ENCODE measurements at places on chromosomes 7 and 10.

- DNase-seq: no peak
These were observed 10.3 kb upstream of the ANKRD1 start for GRCh38 chr10:90930971-90931871.

GRCh38 chr10:124688386-124688785 is 55.8 kb downstream of the FAM53B start:
- no peak for DNase-seq

DNA sequence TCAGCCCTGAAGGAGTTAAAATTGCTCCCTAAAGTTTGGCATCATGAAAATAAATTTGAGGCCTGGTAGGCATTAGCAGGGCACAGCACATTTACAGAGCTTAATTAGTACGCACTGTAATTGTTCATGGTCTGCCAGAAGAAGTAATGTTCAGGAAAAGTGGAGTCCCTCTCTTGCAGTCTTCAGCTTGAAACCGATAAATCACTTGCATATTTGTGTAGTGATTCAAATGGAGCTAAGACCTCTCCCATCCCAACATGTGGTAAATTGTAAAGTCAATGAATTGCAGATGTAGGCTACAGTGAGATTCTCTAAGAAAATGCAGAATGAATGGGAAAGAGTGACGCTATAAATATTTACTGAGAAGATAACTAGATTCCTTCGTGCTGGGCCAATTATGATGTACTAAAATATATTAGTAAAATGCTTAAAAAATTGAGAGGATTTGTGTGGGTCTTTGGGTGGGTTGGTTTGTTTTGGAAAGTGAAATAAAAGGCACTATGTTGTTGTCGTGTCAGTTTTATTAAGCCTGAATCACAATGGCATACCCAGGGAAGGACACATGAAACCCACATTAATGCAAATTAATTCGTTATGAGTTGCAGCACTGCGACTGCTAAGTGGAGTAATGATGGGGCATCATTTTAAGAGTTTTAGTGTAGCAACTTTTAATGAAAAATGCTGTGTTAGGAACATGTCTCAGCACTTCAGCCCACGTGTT is 8.4 kb downstream of the TCF7L2 start:
- DNase-seq: no peak

- peak; percentile 15 for DNase-seq
These were observed 38.2 kb downstream of the SPOCK2 start for GRCh38 chr10:72049969-72050781.

DNA sequence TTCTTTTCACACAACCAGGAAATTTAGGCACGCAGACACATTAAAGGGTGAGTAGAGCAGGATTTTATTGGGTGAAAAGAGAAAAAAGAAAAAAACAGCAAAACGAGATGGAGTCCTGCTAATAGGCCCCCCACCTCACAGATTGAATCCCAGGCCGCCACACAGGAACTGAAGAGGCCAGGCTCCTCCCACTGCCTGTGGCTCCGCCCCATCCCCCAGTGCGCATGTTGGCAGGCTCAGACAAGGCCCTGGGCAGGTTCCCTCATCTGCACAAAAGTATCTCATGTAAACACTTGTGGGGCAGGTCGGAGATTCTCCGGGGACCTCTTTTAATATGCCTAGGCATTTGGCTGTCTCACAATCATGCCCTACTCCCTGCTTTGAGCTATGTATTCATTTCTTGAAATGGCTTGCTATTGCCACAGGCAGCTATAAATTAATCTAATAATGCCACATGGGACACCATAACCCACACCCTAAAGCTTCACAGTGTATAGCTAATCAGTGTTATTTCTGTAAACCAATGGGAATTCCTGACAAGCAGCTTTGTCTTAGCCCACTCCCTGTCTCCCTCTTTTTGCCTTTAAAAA is 76.2 kb upstream of the KIF5B start:
- no peak for DNase-seq

DNA sequence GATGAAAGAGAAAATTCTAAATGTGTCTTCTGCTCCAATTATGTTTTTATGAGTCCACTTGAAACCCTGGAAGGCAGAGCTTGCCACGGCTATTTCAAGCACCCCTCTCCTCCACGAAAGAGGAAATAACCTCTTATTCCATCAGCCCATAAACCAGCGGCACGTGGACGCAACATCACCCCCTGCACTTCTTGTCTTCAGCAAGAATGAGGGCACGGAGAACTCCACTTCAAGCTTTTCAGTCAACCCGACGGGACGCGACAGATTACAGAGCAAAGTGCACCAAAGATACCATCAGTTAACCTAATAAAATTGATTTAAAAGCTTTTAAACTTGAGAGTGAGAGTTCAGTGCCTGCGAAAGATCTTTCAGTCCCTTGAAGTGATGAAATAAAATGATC is 406.3 kb downstream of the GALNT17 start:
- DNase-seq: no peak

GRCh38 chr7:90869335-90869734 is 273.2 kb downstream of the CDK14 start:
- DNase-seq: no peak

DNA sequence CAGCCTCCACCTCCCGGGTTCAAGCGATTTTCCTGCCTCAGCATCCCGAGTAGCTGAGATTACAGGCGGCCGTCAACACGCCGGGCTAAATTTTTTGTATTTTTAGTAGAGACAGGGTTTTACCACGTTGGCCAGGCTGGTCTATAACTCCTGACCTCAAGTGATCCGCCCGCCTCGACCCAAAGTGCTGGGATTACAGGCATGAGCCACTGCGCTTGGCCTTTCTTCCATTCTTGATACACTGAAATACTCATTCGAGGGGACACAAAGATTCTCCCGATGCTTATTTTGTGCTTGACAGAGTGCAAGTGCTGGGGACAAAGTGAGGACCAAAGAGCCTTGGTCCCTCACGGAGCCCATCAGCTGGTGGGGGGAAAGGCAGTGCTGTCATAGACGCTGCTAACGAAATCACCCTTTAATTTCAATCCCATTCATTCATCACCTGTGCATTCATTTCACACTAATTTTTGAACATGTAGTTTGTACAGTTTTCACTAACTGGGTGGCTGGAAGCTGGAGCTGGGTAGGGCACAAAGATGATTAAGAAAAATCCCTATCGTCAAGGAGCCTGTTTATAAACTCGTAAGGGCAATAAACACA is 621 bp upstream of the FAM133B start:
- DNase-seq: no peak

GRCh38 chr7:66558660-66559465 is 69.8 kb upstream of the KCTD7 start:
- DNase-seq: no peak

GRCh38 chr10:132107949-132108877 is 42.5 kb downstream of the JAKMIP3 start:
- DNase-seq: no peak

- DNase-seq: no peak
These were observed 1.5 kb downstream of the DNA2 start for GRCh38 chr10:68470300-68470699.

DNA sequence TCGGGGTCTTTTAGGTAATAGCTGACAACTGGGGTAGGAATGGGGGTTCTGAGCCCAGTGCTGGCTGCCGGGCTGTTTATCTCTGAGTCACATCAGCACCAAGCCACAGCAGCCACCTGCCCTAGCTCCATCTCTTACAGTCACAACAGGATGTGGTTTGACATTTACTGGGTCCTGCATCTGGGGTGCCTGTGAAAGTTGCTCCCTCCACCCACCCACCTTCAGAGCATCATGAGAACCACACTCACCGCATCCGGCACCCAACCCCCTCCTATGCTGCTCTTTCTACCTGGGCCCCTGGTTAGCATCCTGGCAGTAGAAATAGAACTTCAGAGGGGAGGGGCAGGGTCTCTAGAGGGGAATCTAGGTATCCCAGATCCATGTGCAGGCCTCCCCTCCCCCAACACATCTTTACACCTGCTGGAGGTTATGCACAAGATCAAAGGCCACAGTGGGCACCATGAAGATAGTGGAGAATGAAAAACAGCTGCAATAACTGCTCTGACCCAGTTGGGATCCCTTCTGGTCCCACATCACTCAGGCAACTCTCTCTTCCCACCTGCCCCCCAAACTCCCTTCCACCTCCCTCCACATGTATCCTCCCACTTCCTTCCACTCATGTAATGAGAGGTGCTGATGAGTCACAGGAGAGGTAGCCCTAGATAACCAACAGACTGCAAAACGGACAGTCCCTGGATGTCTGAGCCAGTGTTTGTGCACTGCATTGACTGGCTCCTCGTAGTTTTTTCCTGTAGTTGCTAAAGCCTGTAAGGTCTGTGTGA is 38.2 kb downstream of the PRSS2 start:
- DNase-seq: no peak
